Right ventricle myocardium superior (tissue), 1 donor: ENCODE measurements at places on chromosomes 4 and X. TPM values are rescaled to one million over a fixed set of nuclear protein-coding genes. Genes with fewer than 3 reads are reported as not detected.

GRCh38 chrX:15749642-15750610 is 11.9 kb downstream of the CA5B start:
- DNase-seq: peak; percentile 45

DNA sequence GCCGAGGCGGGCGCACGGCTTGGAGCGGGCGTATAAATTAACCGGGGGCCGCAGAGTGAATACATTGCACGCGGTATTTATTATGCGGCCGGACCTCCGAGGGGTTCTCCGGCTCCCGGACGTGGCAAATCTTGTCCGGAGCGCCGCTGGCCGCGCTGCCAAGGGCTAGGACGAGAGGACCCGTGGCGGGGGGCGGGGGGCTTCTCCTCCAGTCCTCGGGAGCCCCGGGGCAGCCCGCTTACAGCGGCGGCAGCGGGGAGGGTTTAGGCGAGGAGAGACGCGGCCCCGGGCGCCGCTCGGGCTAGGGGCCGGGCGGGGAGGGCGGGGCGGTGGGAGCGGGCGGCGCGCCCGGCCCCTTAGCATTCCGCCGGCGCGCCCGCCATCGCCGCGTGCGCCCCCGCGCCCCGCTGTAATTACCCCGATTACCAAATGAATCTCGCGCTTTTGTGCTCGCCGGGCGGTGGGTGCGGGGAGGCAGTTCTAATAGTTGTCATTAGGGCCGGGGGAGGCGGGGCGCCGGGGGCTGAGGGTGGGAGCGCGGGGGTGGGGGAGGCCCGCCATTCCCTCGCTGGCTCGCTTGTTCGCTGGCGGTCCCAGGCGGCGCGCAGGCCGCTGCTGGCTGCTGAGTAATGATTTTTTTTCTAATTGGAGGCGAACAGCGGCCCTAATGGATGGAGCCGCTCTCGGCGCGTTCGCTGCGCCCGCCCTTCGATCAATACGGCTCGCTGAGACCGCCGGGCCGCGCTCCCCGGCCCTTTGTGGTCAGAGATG is 276.6 kb downstream of the BCOR start:
- DNase-seq: peak; percentile 52

DNA sequence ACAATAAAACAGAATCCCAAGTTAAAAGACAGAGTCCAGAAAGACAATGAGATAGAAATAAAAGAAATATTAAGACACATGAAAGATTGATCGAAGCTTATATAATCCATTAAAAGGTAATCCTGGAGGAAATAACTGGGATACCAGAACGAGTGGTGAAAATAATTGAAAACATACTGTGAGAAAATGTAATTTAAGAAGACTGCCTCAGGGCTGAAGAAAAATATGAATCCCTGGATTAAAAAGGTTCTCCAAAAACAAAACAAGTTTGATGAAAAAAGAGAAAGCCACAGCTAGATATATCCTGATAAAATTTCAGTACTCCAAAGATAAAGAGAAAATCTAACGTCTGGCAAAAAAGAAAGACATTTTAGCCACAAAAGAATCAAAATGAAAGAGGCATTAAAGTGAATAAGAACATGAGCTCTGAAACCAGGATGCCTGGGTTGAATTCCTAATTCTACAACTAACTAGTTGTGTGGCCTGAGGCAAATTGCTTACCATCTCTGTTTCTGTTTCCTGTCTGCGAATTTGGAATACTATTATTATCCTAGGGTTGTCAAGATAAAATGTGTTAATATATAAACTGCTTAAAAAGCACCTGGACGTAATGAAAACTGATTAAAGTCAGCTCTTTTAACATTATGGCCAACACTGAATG is 5.5 kb downstream of the DDX60L start:
- no peak for DNase-seq

- no peak for DNase-seq
Measured at GRCh38 chr4:4405358-4405962, 18.6 kb downstream of the NSG1 start.

GRCh38 chrX:72128183-72128834 is 3.4 kb downstream of the RTL5 start:
- no peak for DNase-seq

DNA sequence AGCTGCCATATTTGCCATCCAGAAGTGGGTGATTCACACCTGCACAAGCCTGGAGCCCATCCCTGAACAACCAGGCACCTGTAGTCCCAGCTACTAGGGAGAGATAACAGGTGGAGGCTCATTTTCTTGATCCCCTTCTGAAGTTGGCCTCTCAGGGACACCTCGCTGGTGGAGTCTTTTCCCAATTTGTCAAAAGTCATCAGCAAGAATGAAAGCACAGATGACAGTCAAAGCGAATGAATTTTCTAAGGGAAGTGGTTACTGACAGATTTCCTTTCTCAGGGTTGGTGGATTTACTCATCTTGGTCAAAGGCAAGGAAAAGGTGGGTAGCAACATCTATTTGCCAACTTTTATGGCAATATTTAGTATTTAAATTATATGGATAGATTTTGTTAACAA is 36.5 kb downstream of the FGFBP1 start:
- no peak for DNase-seq

DNA sequence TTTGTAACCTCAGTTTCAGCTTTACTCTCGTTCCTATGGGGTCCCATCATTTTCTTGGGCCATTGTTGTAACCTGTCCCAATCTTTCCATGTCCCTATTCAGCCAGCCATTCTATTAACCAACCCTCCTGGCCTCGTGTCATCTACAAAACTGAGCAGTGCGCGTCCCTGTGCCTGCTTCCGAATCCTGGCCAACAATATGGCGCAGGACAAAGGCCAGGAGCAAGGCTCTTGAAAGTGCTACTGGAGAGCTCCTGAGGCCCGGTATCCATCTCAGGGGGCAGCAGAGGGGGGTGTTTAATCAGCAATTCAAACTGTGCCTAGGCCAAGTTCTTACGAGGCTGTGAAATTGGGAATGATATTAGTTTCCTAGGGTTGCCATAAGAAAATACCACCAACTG is 41.2 kb upstream of the APLN start:
- no peak for DNase-seq

GRCh38 chrX:70253377-70254062 is 6.5 kb downstream of the P2RY4 start:
- DNase-seq: no peak

GRCh38 chr4:81650606-81651242 is 179.0 kb upstream of the RASGEF1B start:
- DNase-seq: no peak

GRCh38 chr4:98516042-98516440 is 142.4 kb downstream of the TSPAN5 start:
- no peak for DNase-seq

- DNase-seq: no peak
Measured at GRCh38 chr4:27643101-27643500, 782.5 kb downstream of the STIM2 start.

- no peak for DNase-seq
Measured at GRCh38 chr4:76035141-76035540, 729 bp downstream of the CXCL11 start.

DNA sequence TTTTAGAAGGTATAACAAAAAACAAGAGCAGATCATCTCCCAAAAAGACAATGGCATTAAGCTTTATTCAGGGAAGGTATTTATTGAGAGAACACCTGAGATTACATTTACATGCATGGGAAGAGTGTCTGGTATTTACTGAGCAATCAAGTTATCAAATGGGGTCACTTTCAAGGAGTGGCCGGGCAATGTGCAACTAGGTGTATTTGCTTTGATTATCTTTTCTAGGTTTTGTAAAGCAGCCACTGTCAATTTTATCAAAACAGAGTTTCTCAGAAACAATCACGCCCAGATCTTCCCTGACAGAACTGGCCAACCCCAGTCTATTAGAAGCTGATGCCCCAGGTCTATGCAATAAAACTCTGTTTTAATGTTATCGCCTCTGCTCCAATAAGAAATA is 169.5 kb downstream of the GLRA2 start:
- DNase-seq: no peak

- DNase-seq: no peak
Measured at GRCh38 chrX:15043538-15043937, 170.3 kb downstream of the MOSPD2 start.

DNA sequence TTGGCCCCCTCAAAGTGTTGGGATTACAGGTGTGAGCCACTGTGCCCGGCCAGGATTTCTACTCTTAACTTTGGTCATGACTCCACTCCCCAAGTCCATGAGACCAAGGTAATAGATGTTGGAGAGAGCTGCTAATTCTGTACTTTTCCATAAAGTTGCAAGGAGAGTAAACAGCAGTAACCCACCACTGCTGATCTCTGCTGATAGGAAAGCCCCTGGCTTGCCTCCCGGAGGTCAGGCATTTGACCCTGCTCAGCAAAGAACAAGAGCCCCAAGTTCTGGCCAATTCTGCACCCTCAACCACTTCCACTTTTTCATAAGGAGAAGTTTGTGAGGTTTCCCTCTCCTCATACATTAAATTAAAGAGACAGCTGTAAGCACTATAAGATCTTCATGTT is 143.0 kb downstream of the RASL11B start:
- no peak for DNase-seq

- DNase-seq: no peak
Measured at GRCh38 chrX:12197030-12197429, 58.8 kb downstream of the FRMPD4 start.

GRCh38 chr4:93646233-93646930 is 182.2 kb upstream of the ATOH1 start:
- no peak for DNase-seq

GRCh38 chrX:43467608-43468234 is 188.4 kb upstream of the MAOA start:
- no peak for DNase-seq

GRCh38 chr4:689723-690122 is 772 bp upstream of the SLC49A3 start:
- DNase-seq: no peak

- DNase-seq: no peak
Measured at GRCh38 chr4:89204624-89205023, 93.3 kb downstream of the TIGD2 start.

GRCh38 chr4:7645956-7646355 is 211.2 kb upstream of the PSAPL1 start:
- no peak for DNase-seq

DNA sequence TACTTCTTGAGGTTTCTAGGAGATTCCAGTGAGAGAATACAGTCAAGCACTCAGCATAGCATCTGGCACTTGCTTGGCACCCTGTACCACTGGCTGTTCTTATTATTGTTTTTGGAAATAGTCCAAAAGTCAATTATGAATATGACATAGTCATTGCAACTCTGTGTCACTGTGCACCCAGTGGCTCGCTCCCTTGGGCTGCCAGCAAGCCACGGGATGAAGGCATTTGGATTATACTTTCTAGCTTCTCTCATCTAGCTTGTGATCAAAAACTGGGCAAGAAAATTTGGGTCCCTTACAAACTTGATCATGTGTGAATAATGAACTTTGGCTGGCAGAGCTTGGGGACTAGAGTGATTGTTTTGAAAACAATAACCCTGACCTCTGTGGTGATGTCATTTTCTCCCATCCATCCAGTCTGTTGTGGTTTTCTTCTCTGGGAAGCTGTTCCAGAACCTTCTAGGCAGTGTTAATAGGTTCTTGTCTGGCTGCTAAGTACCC is 32.7 kb upstream of the LIMCH1 start:
- no peak for DNase-seq

- DNase-seq: no peak
Measured at GRCh38 chrX:131725001-131725654, 181.3 kb downstream of the OR13H1 start.

GRCh38 chr4:15754323-15754722 is 23.8 kb upstream of the CD38 start:
- DNase-seq: no peak

GRCh38 chrX:67545036-67545821 is 1.4 kb downstream of the AR start:
- peak; percentile 42 for DNase-seq

DNA sequence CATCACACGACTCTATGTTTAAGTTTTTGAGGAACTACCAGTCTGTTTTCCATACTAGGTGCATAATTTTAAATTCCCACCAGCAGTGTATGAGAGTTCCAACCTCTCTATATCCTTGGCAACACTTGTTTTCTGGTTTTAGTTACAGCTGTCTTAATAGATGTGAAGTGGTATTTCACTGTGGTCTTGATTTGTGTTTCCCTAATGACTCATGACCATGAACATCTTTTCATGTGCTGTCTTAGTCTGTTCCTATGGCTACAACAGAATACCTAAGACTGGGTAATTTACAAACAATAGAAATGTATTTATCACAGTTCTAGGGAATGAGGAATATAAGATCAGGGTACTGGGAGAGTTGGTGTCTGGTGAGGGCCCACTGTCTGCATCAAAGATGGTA is 51.5 kb upstream of the GPR78 start:
- DNase-seq: no peak

DNA sequence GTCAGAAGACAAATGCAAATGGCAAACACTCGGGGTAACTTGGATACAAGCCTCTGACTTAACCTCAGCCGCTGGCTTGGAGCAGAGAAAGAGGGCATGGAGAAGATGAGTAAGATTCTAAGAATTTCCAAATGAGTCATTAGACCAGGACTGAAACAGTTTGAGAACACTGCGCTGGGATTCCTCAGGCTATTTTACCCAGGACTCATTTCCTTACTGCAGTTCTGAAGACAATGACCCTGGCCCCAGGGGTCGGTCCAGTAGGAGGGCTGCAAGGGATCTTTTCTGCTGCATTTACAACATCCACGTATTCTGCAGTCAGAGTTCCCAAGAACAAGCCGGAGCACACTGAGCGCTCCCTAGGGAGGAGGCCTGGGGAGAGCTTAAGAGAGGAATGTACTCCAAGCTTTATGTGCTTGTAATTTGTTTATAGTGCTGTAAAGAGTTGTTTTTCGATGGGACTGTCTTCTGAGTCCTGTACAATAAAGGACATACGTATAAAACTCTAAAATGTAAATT is 27.3 kb upstream of the SORBS2 start:
- DNase-seq: peak; percentile 59

GRCh38 chrX:23482561-23482960 is 147.9 kb downstream of the PTCHD1 start:
- no peak for DNase-seq

- DNase-seq: peak; percentile 34
Measured at GRCh38 chr4:2290974-2291704, 29.2 kb upstream of the MXD4 start.

- DNase-seq: no peak
Measured at GRCh38 chrX:109440475-109440874, 41.4 kb downstream of the GUCY2F start.

The CTAG2 gene
- total RNA-seq: not detected

The PROM1 gene
- 2.1 TPM for total RNA-seq

The F9 gene
- not detected for total RNA-seq

The REELD1 gene
- not detected for total RNA-seq

The ANOS1 gene
- 4.5 TPM for total RNA-seq

The GNRHR gene
- not detected for total RNA-seq

The GPR173 gene
- total RNA-seq: 0.67 TPM

The NXF2B gene
- total RNA-seq: not detected

The HTT-AS gene
- not detected for total RNA-seq

The ASB11 gene
- 94.5 TPM for total RNA-seq

The EGF gene
- total RNA-seq: 13.8 TPM

The FAM184B gene
- total RNA-seq: not detected

The ADGRG4 gene
- not detected for total RNA-seq

The PRKX gene
- 4.8 TPM for total RNA-seq

The MAP7D2 gene
- 0.40 TPM for total RNA-seq

The MXRA5 gene
- 1.3 TPM for total RNA-seq

The COL4A5 gene
- total RNA-seq: 6.3 TPM

The FAM149A gene
- 14.6 TPM for total RNA-seq

The MBNL3 gene
- 31.1 TPM for total RNA-seq
